ENCODE measurements at places on chromosomes 1 and 21.

- no peak for DNase-seq
Observed at GRCh38 chr1:36612881-36613280, 130.2 kb upstream of the CSF3R start.

GRCh38 chr1:31617916-31618746 lies 642 bp downstream of the HCRTR1 start:
- DNase-seq: no peak

DNA sequence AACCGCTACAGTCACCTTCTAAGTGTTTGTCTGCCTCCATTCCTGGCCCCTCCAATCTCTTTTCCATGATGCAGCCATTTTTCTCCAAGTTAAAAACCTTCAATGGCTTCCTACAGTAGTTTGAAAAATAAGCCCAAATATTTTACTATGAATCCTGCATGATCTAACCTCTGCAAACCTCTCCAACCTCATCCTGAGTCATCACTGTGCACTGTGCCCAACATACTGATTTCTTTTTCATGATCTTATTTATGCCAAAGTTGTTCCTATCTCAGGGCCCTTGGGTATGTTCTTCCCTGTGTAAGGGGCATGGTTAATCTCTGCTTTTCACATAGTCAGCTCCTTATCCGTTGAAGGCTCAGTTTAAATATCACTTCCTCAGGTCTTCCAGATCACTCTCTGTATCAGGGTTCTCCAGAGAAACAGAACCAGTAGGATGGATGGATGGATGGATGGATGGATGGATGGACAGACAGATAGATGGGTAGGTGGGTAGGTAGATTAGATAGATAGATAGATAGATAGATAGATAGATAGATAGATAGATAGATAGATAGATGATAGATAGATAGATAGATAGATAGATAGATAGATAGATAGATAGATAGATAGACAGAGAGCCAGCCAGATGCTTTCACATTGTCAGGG lies 18.1 kb upstream of the PTPN14 start:
- peak; percentile 51 for DNase-seq

GRCh38 chr21:21051109-21052055 lies 53.2 kb downstream of the NCAM2 start:
- DNase-seq: no peak

GRCh38 chr1:245663841-245664240 lies 509.1 kb downstream of the KIF26B start:
- DNase-seq: no peak

- DNase-seq: no peak
Observed at GRCh38 chr1:201019321-201019977, 4.1 kb downstream of the KIF21B start.

DNA sequence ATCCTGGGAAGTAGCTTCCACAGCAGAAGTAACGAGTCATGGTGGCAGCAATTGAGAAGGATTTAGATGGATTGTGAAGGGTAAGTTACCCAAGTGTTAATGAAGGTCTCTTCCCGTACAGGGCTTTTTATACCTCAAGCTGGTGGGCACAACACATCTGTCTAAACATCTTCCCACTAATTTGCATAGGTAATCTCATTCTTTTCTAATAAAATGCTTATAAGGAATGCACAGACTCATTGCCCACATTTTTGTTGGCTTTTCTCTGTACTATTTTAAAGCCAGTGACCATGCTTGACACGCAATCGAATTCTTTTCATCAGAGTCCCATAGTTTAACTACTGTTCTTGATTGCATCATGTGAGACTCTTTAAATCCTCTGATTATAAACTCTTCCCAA lies at the start of gene KRTAP7-1:
Gene KRTAP7-1, minus strand, starts transcription at position 101 of the 400 bp plus-strand sequence. Its CDS starts 61 bp downstream, at position 40.
- DNase-seq: peak; percentile 12

GRCh38 chr1:157551694-157552693 lies at the start of gene FCRL5:
Gene FCRL5 (minus strand): TSS chr1:157552515. CDS start chr1:157552362, 153 bp downstream.
- DNase-seq: no peak

GRCh38 chr1:2125350-2126211 lies 69.0 kb downstream of the FAAP20 start:
- DNase-seq: no peak

DNA sequence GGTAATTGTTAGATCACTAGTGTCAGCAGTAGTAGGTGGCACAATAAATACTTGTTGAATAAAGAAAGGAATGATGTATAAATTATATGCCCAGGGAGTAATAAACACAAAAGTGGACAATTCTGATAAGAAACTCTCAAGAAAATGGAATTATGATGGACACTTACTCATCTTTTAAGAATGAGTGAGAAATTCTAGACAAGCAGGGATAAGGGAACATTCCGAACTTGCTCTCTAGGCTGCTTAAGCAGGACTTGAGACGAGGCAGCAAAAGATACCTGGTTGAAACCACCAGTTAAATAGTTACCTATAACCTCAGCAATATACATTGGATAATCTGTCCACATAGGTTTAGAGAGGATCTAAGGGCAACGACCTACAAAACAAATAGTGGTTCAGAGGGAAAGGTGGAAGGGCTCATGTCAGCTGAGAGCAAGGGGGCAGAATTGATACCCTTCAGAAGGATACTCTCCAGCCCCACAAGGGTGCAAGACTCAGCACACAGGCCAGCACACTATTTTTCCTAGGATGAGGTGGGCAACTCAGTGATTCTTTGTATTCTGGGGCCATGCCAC lies 46.3 kb downstream of the XCL2 start:
- no peak for DNase-seq

DNA sequence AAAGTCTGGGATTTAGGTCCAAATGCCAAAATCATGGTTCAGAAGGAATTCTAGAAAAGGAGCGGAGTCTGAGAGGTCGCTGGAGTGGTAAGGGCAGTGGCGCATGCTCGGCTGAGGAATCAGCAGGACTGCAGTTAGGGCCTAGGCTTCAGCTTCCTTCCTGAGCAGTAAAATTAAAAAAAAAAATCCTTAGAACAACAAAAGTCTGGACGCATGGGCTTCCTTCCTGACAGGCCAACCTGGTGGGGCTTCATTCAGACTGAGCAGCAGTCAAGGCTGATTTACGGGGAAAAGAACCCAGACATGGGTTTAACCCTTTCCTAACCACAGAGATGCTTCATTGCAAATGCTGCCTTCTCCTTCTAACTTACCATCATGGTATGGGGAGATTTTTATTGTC lies 17.1 kb downstream of the RNF220 start:
- DNase-seq: no peak

DNA sequence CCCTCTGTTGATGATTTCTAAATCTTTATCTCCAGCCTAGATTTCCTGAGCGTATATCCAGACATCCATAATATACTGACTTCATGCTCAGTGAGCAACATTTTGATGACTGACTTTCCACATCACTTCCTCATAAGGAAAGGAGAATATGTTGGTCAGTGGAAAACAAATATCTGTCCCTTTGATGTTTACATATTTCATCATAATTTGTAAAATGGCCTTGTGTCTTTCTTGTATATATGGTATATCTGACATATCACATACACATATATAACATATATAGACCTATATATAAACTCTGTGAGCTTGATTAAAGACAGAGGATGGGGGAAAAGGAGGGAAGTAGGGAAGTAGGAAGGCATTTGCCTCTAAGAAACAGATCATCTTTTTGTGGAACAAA lies 18.6 kb downstream of the ZBTB8A start:
- no peak for DNase-seq

DNA sequence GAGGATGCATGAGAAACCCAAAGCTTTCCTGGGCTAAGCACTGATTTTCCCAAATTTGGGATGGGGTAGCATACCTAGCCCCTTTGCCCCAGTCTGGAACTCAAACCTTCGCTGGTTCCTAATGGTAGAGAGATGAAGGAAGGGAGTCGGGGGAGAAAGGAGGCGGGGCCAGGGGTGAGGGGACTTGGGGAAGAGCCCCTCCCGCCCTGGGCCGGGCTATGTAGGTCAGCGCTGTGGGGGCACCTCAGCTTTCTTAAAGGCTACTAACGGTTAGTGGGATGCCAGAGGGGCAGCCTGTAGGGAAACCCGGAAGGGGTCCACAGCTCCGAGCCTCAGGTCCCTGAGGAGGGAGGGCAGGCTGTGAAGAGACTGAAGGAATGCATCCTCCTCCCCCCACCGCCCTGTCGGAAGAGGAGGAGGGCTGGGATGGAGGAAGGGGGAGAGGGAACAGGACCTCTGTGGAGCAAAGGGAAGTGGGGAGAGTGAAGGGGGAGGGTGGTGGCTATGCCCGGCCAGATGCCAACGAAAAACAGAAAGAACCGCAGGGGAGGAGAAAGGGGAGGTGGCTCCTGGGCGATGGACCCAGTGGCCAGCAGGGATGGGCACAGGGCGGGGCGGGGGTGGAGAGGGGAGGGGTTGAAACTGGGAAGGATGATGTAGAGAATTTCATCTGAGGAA lies 1.3 kb downstream of the CADM3 start:
- DNase-seq: peak; percentile 74

- no peak for DNase-seq
Observed at GRCh38 chr1:228006034-228006785, 588 bp upstream of the WNT3A start.

DNA sequence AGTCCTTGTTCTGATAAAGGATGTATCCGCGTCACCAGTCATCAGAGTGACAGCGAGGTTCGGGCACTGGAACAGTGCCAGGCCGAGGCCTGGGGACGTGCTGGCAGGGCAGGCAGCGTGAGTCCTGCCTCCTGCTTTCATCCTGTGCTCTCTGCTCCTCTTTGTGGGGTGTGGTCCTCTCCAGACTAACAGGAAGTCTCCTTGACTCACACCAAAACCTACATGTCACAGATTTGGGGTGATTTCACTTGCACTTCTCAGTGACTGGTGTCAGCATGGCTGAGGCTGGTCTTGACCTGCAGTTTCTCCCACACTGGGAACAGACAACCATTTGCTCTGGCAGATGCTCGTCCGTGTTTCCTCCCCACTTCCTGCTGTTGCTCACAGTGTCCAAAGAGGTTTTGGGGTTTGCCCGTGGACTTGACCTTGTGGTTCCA lies 8.8 kb upstream of the NLRP3 start:
- no peak for DNase-seq

DNA sequence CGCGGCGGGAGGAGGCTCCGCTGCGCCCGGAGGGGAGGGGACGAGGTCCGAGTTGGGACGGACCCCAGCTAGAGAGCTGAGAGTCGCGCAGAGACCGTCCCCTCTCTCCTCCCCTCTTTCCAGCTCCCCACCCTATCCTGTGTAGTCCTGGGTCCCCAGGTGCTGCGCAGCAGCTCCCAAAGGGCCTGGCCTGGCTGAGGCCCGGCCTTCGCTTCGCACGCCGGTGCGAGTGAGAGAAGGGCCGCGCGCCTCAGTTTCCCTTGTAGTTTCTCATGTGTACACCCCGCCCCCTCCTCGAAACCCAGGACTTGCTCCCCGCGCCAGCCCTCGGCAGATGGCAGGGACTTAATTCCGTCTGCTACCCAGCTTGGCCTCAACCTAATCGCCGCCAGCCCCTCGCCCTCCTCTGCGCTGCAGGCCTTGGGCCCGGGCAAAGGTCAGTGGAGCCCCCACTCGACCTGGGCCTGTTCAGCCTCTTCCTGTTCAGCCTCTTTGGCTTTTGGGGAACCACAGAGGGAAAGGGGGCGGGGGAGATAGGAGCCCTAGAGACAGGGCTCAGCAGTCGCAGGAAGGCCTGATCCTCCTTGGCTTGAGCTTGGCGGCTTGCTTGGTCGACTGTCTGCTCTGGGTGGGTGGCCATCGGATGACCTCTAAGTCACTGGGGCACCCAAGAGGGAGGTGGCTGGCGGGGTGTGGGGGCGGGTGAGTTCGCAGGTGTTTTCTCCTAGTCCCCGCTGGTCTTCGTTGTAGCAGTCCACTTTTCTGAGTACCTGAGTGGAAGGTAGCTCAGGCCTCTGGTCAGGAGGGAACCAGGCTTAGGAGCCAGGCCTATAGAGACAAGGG lies 1.0 kb downstream of the ZNF687 start:
- DNase-seq: peak; percentile 53

DNA sequence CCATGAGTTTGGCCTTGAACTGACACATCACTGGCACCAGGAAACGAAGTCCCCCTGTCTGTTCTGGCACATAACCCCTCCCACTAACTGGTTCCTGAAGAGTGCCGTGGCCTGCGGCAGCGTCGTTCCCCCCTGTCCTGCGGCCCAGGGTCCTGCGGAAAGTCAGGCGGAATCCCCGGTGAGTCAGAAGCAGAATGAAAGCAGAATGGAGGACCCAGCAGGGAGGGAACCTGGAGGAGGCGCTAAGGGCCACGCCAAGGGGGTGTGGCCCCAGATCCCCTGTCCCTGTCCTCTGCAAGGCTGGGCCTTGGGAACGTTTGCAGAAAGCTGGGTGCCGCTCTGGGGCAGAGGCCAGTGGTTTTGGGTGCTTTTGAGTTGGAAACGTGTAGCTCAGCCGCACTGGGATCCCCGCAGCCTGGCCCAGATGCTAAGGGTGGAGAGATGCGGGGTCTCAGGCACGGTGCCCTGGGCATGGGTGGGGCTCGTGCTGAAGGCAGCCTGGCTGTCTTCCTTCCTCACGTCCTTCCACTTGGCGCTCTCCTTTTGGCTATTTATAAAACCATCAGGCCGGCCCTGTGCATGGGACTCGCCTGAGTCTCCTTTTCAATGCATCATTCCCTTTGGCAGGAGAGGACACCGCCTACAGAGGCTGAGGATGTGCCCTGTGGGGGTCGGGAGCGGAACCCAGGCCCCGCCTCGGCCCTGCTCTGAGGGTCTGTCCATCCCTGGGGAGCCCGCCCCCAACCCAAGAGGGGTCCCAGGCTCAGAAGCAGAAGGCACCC lies 36.2 kb downstream of the TP73 start:
- DNase-seq: peak; percentile 29

- DNase-seq: peak; percentile 93
Observed at GRCh38 chr21:43645136-43645891, 14.0 kb downstream of the HSF2BP start.

DNA sequence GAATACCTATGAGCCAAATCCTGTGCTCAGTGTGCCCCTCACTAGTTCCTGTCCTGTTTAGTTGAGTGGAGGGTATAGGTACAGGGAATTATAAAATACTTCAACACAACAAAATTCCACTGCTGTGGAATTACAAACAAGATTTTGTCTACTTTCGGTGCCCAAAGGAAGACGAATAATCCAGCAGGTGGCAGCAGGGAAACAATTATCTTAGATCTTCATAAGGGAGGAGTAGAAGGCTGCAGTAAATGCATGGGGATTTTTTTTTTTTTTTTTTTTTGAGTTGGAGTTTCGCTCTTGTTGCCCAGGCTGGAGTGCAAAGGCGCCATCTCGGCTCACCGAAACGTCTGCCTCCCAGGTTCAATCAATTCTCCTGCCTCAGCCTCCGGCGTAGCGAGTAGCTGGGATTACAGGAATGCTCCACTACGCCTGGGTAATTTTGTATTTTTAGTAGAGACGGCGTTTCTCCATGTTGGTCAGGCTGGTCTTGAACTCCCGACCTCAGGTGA lies 2.0 kb upstream of the PIP5K1A start:
- DNase-seq: peak; percentile 88

GRCh38 chr1:117178756-117179155 lies 32.0 kb downstream of the VTCN1 start:
- DNase-seq: peak; percentile 14

- no peak for DNase-seq
Observed at GRCh38 chr1:218425647-218426342, 80.7 kb downstream of the TGFB2 start.
